Stimulated activated CD8-positive, alpha-beta memory T cell treated with anti-CD3 and anti-CD28 coated beads, Interleukin-7, amount 100 ng/mL, for 24 hours (primary cell): ENCODE measurements at places on chromosomes 3 and 15.

- DNase-seq: no peak
Observed at GRCh38 chr15:74642348-74642733, 26.7 kb downstream of the CLK3 start.

GRCh38 chr3:30686176-30686575, 79.8 kb downstream of the TGFBR2 start:
- DNase-seq: no peak

- DNase-seq: no peak
Observed at GRCh38 chr15:73324496-73325170, 44.1 kb downstream of the HCN4 start.

DNA sequence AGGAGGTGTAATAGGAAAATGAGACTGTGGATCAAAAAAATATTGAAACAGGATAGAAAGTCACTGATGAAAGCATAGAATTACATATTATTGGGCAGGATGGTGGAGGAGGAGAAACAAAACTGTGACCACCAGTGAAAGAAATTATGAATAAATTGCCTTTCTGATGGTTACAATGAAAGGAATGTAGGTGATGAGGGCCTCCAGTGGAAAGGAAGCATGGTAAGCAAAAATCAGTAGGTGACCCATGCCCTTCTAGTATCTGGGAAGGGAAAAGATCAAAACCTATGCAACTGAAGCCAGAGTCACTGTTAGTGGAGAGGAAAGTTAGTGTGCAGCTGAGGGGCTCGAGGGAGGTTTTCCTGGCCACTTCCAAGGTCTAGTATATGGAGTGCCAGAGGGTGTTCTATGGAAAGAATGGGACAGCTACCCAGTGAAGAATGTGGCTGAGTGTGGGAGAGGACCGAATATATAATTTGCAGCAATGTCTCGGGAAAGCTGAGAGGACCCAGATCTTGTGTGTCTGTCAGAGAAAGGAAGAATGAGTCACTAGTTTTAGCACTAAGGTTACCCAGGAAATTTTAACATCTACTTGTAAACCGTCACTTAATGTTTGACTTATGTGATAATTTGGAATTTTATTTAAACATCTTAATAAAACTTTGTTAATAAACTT, 146.2 kb downstream of the NFKBIZ start:
- DNase-seq: no peak

GRCh38 chr3:56987238-56987895, 73.1 kb upstream of the SPATA12 start:
- no peak for DNase-seq
